ENCODE measurements at places on chromosomes 2 and 18. TPM values are rescaled to one million over a fixed set of nuclear protein-coding genes. Genes with fewer than 3 reads are reported as not detected.
A peak's percentile ranks its signal among the peaks of the same experiment; 100 is the strongest.

DNA sequence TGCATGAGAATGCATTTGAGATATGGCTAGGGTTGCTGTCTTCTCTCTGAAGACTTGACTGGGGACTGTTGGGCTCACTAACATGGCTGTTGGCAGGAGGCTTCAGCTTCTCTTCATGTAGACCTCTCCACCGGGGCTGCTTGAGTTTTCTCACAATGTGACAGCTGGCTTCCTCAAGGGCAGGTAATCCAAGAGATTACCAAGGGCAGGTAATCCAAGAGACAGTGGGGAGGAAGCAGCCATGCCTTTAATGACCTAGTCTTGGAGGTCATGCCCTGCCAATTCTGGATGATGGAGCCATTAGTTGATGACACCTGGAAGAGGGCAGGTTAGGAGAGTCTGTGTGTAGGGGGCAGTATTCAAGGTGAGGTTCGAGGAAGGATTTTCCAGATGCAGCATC is 40.5 kb downstream of the NEURL3 start:
- DNase-seq = no peak
- H3K4me1 ChIP-seq = no peaks in the 10 kb centered on the region
- H3K27me3 ChIP-seq = no peaks in the 10 kb centered on the region
- H3K4me3 ChIP-seq = no peak overlapping the region

GRCh38 chr2:12087671-12088380 is 341.4 kb downstream of the LPIN1 start:
- H3K27ac ChIP-seq = no peak overlapping the region
- no peaks in the 10 kb centered on the region for H3K27me3 ChIP-seq
- no peaks in the 10 kb centered on the region for H3K36me3 ChIP-seq
- no peaks in the 10 kb centered on the region for H3K4me1 ChIP-seq
- DNase-seq = no peak
- no peak overlapping the region for H3K4me3 ChIP-seq

Gene MYCN
- 0.15 TPM for total RNA-seq

Gene TPO
- not detected for total RNA-seq

DNA sequence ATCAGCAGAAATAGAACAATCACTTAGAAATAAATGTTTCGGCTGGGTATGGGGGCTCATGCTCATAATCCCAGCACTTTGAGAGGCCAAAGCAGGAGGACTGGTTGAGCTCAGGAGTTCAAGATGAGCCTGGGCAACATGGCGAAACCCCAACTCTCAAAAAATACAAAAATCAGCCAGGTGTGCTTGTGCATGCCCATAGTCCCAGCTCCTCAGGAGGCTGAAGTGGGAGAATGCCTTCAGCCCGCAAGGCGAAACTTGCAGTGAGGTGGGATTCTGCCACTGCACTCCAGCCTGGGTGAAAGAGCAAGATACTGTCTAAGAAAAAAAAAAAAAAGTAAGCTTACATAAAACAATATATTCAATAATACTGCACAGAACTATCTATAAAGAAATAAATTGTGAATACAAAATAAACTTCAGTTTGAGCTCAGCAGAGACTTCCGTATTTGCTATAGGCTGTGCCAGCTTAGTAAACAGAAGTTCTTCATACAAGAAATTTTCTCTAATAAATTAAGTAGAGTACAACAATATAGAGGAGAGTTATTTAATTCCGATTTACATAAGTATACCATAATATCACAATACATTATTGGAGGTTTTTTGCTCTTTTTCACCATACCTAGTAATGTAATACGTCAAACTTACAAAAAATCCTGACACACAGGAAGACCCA is 43.6 kb downstream of the SRBD1 start:
- H3K27me3 ChIP-seq = no peaks in the 10 kb centered on the region
- DNase-seq = no peak
- no peaks in the 10 kb centered on the region for H3K36me3 ChIP-seq
- peaks cover 18% of the 10 kb centered on the region for H3K4me1 ChIP-seq

Gene PLA2R1
- not detected for total RNA-seq

DNA sequence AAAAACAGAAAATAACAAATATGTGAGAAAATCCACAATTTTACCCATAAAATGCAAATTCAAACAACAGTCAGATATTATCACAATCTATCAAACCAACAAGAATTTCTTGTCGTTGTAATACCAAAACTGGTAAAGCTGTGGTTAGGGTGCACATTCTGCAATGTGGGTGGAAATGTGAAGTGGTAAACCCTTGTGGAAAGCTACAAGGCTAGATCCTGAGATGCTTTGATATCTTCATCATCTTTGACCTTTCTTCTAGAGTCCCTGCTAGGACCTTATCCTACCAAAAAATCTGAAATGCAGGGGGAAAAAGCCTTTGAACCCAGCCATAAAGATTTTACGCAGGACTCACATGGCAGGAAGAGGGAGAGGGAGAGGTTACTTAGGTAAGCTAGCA is 17.2 kb upstream of the ATG16L1 start:
- no peaks in the 10 kb centered on the region for H3K36me3 ChIP-seq
- DNase-seq = no peak
- peaks cover 63% of the 10 kb centered on the region for H3K4me1 ChIP-seq
- H3K27ac ChIP-seq = peak overlapping the region; percentile 14
- no peak overlapping the region for H3K4me3 ChIP-seq
- H3K27me3 ChIP-seq = no peaks in the 10 kb centered on the region

DNA sequence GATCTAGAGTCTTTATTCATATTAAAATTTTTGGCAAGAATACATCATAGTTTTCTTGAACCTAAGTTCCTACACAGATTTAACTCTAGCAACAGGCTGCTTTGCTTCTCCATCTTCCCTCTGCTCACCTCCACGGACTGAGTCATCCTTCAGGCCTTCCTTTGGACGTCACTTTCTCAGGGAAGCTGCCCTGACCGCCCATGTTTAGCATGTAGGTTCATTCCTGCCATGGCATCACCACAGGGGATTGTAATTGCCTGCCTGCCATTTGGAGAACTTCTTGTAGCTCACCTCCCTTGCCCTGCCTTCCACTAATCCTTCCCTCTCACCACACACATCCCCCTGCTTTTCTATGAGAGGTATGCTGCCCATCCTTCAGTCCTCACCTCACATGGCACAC is 43.9 kb upstream of the B3GNT2 start:
- H3K27me3 ChIP-seq = no peaks in the 10 kb centered on the region
- H3K4me3 ChIP-seq = no peak overlapping the region
- no peaks in the 10 kb centered on the region for H3K36me3 ChIP-seq
- no peak overlapping the region for H3K27ac ChIP-seq
- no peaks in the 10 kb centered on the region for H3K4me1 ChIP-seq

- H3K27ac ChIP-seq = no peak overlapping the region
- no peak overlapping the region for H3K4me3 ChIP-seq
- H3K27me3 ChIP-seq = no peaks in the 10 kb centered on the region
- DNase-seq = no peak
- no peaks in the 10 kb centered on the region for H3K36me3 ChIP-seq
Observed at GRCh38 chr2:167134381-167135072, 246.2 kb downstream of the XIRP2 start.

- no peaks in the 10 kb centered on the region for H3K36me3 ChIP-seq
- no peak overlapping the region for H3K4me3 ChIP-seq
- H3K4me1 ChIP-seq = no peaks in the 10 kb centered on the region
- H3K27me3 ChIP-seq = no peaks in the 10 kb centered on the region
Observed at GRCh38 chr2:129673234-129673633, 306.2 kb upstream of the RAB6C start.

DNA sequence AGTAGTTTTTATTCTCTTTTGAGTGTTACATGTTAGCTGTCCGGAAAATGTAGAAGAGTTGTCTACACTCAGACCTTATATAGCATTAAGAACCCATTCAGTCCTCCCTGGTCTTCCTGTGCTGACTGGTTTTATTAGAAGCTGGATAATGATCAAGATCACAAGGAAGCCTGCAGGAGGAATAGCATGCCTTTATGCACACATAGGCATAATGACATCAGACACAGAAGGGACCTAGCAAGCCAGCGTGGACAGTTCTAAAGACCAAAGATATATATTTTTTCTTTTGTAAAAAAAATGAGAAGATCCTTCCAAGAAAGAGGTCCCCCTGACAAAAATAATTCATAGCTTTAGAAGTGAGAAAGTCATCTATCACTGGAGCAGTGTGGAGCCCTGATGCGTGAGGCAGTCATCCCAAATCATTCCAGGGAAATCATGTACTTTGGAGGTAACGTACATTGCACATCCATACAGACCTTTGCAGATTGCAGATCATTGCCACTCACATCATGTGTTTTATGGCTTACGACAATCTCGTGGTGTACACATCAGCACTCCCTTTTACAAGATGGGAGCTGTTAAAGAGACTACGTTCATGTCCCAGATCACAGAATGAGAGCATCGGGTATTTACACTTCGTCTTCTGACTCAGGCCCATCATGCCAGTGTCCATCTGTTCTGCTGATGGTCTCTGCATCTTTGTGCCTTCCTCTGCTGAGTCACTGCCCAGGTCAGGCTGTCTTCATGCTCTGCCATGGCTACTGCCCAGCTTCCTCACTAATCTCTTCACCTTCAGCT is 334.0 kb downstream of the SOCS6 start:
- no peak overlapping the region for H3K4me3 ChIP-seq
- DNase-seq = no peak
- H3K36me3 ChIP-seq = no peaks in the 10 kb centered on the region
- H3K27me3 ChIP-seq = no peaks in the 10 kb centered on the region

DNA sequence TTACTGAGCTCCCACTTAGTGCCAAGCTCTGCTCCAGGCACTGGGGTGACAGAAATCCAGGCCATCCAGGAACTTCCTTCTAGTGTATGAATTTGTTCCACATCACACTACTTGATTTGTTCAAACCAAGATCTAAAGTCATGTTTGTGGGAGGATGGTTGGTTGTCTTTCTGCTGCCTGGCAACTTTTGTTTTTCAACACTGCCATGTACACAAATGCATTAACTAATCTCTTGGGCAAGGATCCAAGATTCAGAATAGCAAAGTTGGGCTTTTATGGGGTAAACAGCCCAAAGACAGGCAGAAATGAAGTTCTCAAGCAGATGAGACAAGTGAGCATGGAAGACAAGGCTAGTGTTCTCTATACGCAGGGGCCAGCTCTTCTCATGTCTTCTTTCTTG is 53.4 kb upstream of the PROKR1 start:
- no peaks in the 10 kb centered on the region for H3K27me3 ChIP-seq
- DNase-seq = no peak
- H3K27ac ChIP-seq = no peak overlapping the region
- peaks cover 5% of the 10 kb centered on the region for H3K4me1 ChIP-seq

GRCh38 chr18:22346401-22346952 is 71.2 kb downstream of the CTAGE1 start:
- H3K4me1 ChIP-seq = peaks cover 54% of the 10 kb centered on the region
- peak overlapping the region; percentile 17 for H3K27ac ChIP-seq
- H3K36me3 ChIP-seq = no peaks in the 10 kb centered on the region
- peak; percentile 39 for DNase-seq
- no peak overlapping the region for H3K4me3 ChIP-seq

DNA sequence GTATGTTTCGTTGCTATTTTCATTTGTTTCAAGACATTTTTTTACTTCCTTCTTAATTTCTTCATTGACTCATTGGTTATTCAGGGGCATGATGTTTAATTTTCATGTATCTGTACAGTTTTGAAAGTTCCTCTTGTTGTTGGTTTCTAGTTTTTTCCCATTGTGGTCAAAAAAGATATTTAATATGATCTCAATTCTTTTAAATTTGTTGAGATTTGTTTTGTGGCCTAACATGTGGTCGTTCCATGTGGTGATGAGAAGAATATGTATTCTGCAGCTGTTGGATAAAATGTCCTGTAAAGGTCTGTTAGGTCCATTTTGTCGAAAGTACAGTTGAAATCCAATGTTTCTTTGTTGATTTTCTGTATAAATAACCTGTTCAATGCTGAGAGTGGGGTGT is 110.3 kb upstream of the MAP4K4 start:
- H3K4me3 ChIP-seq = no peak overlapping the region
- H3K27ac ChIP-seq = no peak overlapping the region
- H3K36me3 ChIP-seq = no peaks in the 10 kb centered on the region
- H3K27me3 ChIP-seq = no peaks in the 10 kb centered on the region
- no peak for DNase-seq
- no peaks in the 10 kb centered on the region for H3K4me1 ChIP-seq

- H3K36me3 ChIP-seq = no peaks in the 10 kb centered on the region
- no peak overlapping the region for H3K27ac ChIP-seq
- no peaks in the 10 kb centered on the region for H3K27me3 ChIP-seq
- H3K4me1 ChIP-seq = no peaks in the 10 kb centered on the region
- no peak overlapping the region for H3K4me3 ChIP-seq
Observed at GRCh38 chr2:42860319-42861094, 68.1 kb upstream of the HAAO start.

GRCh38 chr2:57850415-57851130 is 196.0 kb upstream of the VRK2 start:
- DNase-seq = no peak
- H3K27ac ChIP-seq = no peak overlapping the region

Gene C2orf78
- total RNA-seq = not detected

- no peak overlapping the region for H3K27ac ChIP-seq
- no peak for DNase-seq
- H3K27me3 ChIP-seq = no peaks in the 10 kb centered on the region
- no peaks in the 10 kb centered on the region for H3K4me1 ChIP-seq
- no peaks in the 10 kb centered on the region for H3K36me3 ChIP-seq
- no peak overlapping the region for H3K4me3 ChIP-seq
Observed at GRCh38 chr2:192498747-192499146, 304.0 kb upstream of the TMEFF2 start.

Gene CROCC2
- total RNA-seq = not detected

Gene ACP1
- total RNA-seq = 91.6 TPM

Gene SERPINB10
- total RNA-seq = not detected

Gene PLEK
- 10.7 TPM for total RNA-seq

- H3K27ac ChIP-seq = no peak overlapping the region
- H3K27me3 ChIP-seq = peaks cover 8% of the 10 kb centered on the region
- no peak for DNase-seq
- no peaks in the 10 kb centered on the region for H3K4me1 ChIP-seq
- H3K36me3 ChIP-seq = no peaks in the 10 kb centered on the region
Observed at GRCh38 chr18:58484989-58485981, 143.6 kb downstream of the ALPK2 start.

Gene WDR43
- 52.9 TPM for total RNA-seq

Gene C1QL2
- not detected for total RNA-seq

Gene CARF
- total RNA-seq = 24.4 TPM

Gene VWA3B
- not detected for total RNA-seq

DNA sequence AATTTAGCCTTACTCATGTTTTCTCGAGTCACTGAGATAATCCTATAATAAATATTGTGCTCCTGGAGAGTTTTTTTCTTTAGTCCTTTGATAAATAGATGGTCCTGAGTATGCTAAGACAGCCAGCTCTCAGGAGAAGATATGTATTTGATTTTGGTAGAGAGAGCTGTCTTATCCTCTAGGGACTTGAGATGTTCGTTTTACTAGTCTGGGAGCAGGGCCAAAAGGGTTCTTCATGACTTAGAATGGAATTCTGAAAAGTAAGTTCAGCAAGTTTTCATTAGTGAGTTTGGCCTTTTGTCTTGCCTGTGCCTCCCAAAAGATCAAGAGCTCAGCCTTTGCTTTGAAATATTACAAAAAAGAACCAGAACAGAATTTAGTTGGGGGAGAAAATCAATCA is 246.7 kb downstream of the BABAM2 start:
- no peaks in the 10 kb centered on the region for H3K27me3 ChIP-seq
- no peaks in the 10 kb centered on the region for H3K36me3 ChIP-seq
